CD8-positive, alpha-beta memory T cell (primary cell): ENCODE measurements at places on chromosomes 12 and 14. TPM values are rescaled to one million over a fixed set of nuclear protein-coding genes. Genes with fewer than 3 reads are reported as not detected.

DNA sequence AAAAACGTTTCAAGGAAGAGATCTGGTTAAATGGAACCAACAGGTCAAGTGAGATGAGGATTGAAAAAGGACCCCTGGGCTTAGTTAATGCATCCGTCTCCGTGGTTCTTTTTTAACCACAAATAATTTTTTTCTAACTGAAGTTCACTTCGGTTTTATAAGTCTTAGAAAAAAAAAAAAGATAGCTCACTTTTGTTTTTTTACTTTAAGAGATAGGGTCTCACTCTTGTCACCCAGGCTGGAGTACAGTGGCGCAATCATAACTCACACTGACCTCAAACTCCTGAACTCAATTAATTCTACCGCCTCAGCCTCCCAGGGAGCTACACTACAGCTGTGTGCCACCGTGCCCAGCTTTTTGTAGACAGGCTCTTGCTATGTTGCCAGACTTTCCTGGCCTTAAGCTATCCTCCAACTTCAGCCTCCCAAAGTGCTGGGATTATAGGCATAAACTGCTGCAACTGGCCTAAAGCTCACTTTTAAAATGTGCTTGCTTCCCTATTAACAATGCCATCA is 11.8 kb downstream of the HNRNPC start:
- no peak for DNase-seq

GRCh38 chr12:132300789-132301722 is 28.3 kb downstream of the GALNT9 start:
- DNase-seq: peak; percentile 37

- DNase-seq: no peak
These were observed 83.8 kb upstream of the DUSP6 start for GRCh38 chr12:89436062-89436461.

DNA sequence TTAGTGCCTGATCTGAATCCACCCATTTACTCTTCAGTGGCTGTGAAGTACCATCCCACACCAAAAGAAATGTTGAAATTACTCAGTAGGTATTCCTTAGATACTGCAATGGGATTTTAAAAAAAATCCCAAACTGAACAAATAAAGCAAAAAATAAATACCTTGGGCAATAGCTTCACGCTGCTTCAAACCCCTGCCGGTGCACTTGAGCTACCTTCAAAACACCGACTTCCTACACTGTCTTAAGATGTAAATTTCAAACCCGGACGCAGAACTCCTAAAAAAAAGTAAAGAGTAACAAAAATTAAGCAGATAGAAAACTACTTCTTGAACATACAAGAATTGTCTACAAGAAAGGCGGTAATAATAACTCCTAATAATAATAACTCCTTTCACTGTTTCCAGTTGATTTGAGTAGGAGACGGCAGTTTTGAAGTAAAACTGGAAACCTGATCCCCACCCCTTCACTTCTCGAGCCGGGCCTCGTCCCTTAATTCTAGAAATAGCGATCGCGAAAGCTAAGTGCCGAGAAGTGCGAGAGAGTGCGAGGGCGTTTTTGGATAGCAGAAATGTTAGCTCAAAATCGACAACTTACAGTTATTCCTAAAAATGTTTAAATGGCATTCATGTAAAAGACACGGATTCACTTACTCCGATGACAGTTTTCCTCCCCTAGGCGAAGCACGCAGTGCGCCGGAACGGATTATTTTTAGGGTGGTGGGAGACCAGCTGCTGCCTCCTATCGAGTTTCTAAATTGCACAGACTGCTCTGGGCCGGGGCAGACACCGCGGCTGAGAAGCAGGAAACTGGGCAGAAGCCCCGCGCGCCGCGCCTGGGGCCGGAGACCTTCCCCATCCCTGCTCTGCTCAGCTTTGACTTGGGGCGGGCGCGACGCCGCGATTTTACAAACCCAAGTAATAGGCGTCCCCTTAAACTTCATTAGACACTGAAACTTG is at the start of gene ABCC9:
TSS of gene ABCC9 (minus strand) at position 878 of the 957 bp plus-strand sequence. CDS start 4,752 bp downstream, outside the sequence.
- DNase-seq: no peak

GRCh38 chr14:103739793-103740501 is 24.3 kb downstream of the ZFYVE21 start:
- DNase-seq: no peak

GRCh38 chr14:80987235-80988032 is 32.0 kb downstream of the TSHR start:
- DNase-seq: peak; percentile 50

- no peak for DNase-seq
These were observed 25.9 kb upstream of the GPR132 start for GRCh38 chr14:105091054-105091516.

DNA sequence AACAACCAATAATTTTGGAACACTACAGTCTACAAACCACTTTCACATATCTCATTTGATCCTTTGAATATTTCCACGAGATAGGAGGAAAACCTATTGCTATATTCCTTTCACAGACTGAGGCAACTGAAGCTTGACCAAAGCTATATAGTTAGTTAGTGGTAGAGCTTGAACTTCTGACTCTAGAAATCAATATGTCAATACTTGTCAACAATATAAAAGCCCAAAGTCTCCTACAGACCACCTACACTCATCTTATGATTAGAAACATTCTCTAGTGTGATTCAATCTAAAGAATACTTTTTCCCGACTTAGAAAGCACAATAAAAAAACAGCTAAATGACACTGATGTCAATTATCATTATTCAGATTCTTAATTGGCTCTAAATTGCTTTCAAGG is 139.4 kb downstream of the RPS29 start:
- no peak for DNase-seq

GRCh38 chr14:103782376-103782775 is 65.0 kb downstream of the PPP1R13B start:
- DNase-seq: no peak

GRCh38 chr14:100279133-100279532 is 27.1 kb downstream of the SLC25A29 start:
- DNase-seq: no peak

LRRC10 gene
- polyA plus RNA-seq: not detected

DNA sequence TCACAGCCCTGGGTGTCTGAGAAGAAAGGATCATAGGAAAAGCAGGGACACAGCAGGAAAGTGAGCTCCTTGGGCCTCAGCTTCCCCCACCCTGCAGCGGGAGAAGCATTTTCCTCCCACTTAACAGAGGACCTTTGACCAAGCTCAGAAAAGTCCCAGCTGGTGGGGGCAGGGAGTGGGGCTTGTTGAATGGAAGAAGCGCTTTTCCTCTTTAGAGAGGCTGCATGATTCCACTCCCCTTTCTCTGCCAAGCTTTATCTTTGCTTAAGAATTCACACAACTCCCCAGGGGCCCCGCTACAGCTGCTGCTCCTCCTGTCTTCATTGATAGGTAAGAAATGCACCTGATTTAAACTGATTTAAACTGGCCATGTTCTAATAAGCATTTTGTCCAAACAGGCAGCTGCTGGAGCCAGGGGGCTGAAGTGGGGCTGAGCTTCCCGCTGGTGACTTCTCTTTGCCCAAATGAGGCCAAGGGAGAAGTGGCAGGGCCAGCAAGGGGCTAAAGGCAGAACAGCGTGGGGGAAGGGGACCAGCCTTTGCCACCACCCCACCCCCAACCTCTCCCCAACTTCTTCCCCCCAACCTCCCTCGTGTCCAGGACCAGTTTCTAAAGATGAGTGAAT is 1.7 kb upstream of the PAPLN start:
- DNase-seq: no peak

SYCP3 gene
- polyA plus RNA-seq: 0.14 TPM

GRCh38 chr12:78407722-78408121 is 456.9 kb upstream of the SYT1 start:
- no peak for DNase-seq

SLC6A15 gene
- not detected for polyA plus RNA-seq

DNA sequence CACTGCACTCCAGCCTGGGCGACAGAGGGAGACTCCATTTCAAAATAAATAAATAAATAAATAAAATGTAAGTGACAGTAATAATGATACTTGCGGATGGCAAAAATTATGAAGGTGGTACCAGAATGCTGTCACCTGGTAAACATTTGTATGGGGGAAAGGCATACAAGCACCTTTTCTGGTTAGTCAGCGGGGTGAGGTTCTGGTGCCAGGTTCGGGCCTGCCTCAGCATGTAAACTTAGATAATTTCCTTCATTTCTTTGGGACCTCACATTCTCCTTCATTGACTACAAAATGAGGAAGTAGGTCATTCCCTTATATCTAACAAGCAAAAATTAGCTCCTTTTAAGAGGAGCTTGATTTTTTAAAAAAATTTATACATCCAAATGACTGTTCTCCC is 10.8 kb downstream of the VTI1B start:
- no peak for DNase-seq

ASPG gene
- polyA plus RNA-seq: not detected

DNA sequence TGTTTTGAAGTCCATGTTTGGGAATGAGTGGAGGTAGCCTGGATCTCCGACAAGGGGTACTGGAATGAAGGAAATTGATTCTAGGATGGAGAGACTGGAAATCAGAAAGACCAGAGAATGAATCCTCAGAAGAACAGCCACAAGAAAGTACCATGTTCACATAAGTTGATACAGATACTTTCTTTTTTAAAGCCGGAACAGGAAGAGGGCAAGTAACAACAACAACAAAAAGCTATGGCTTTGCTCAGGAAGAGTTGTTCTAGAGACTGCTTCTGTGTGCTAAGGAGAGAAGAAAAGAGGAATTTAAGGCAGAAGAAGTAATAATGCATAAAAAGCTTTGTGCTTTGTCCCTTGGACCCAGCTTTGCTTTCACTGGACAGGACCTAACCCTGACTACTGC is 6.2 kb downstream of the TC2N start:
- no peak for DNase-seq

DNA sequence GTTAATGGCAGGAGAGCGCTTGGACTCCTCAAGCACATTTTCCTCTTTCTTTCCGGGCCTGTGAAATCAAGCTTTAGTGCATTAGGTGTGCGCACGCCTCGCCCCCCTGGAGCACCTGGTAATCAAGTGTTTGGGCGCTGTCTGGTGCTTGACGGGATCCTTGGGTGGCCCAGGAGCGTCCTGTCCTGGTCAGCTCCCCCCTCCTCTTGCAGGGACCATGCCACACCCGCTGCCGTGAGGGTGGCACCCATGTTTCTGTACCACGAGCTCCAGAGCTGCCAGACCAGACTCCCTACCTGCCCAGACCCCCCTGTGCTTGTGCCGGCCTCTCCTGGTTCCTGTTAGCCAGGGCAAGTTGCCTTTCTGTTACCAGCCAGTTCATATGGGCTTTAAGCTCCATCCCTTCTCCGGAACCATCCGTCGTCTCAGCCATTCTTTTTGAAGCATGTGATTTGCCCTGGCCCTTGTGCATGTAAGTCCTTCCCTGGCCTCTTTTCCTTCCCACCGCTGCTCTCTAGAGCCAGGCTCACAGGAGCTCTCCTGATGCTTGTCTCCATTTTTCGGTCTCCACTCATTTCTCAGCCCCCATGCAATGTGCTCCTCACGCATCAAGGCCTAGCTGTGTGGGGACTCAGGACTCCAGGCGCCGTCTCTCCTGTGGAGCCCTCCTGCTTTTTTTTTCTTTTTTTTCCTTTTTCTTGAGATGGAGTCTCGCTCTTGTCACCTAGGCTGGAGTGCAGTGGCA is 66.1 kb downstream of the EP400 start:
- DNase-seq: no peak

DNA sequence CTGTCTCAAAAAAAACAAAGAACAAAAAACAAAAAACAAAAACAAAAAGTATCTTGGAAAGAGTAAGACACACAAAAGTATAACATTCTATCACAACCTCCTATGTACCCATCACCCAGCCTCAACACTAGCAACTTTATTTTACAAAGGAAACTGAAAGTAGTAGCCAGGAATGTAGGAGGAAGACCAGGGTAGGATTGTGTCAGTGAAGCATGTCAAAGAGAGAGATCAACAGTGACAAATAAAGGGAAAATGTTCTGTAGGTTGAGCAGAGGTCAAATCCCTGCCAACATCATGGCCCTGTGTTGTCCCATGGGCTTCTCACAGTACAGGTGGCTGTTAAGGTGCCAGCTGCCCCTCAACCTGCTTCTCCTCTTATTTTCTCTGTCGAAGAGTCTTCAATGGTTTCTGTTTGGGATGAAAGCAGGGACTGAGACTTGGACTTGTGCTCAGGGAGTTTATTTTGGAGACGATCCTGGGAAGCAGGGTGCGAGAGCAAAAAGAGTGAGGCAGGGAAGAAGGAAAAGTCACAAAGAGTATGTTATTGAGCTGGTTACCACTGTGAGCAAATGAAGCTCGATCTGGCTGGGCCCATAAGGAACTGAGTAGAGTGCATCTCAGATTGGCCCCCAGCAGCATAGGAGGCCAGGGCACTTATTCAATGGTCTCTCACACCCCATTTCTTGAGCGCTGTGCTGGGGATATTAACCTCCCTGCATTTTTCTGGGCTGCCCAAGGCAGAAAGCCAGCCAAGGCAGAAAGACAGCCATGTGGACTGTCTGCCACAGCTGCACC is 29.4 kb upstream of the CTDSP2 start:
- DNase-seq: no peak

DNA sequence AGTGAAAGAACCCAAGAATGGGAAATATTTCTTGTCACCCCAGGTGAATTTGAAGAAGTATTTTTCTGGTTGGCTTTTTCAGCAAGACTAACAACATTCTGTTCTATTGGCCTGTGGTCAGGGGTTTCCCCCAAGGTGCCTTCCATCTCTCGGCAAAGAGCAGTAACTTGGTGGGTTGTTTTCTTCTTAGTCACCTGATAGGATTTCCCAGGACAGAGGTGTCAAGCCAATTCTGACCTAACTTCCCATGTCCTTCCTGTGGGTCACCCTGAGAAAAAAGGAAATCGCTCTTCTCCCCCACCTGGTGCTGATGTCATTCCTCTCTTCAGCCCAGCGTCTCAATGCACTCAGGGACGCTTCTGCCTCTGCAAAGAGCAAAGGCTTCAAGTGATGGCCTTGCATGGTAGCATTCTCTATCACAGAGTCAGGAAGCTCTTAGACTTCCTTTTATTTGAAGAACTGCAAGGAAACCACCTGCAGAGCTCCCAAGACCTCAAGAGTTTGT is 16.1 kb upstream of the IFNG start:
- DNase-seq: peak; percentile 40

- DNase-seq: no peak
These were observed 26.4 kb downstream of the SIX1 start for GRCh38 chr14:60622917-60623257.

NELL2 gene
- polyA plus RNA-seq: 203 TPM

LTB4R gene
- polyA plus RNA-seq: 10.3 TPM

DNA sequence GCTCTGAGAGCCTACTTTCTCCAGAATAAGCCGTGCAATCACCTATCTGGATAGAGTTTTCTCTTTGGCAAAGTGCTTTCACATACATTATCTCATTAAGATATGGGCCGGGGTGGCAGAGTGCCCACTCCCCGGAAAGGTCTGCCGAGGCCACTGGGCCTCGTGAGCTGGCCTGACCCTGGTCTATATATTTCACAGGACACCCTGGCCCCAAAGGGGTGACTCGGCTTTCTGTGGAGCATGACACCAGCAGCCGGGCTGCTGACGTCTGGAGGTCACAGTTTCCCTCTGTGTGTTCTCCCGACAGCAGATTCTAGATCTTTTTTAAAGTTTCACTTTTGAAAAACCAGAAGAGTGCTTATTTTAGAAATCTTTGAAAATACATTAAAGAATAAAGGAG is 27.9 kb upstream of the ATP2A2 start:
- DNase-seq: no peak

DNA sequence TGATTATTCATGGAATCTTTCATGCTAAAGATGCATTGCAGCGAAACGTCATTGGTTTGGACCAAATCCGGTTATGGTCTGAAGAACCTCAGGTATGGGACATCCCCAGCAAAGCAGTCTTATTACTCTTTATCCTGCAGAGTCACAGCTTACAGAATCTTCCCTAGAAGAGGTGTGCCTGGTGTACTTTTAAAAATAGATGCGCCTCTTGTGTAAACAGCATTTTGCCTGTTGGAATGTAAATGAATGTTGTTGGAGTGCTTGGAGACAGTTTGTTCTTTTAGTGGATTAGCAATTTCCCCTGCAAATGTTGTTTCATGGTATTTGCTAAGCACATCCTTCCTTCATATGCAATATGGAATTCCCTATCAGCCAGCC is 242.5 kb downstream of the ZFP36L1 start:
- DNase-seq: no peak
